Immature natural killer cell (primary cell): ENCODE measurements at places on chromosomes 3 and 15. TPM values are rescaled to one million over a fixed set of nuclear protein-coding genes. Genes with fewer than 3 reads are reported as not detected.

The HACD3 gene
- polyA plus RNA-seq = 26.0 TPM

The CILP gene
- not detected for polyA plus RNA-seq

The A4GNT gene
- polyA plus RNA-seq = not detected

The FOXB1 gene
- not detected for polyA plus RNA-seq

The LRRC3B gene
- polyA plus RNA-seq = not detected

The ZPLD1 gene
- polyA plus RNA-seq = not detected

The IL20RB gene
- polyA plus RNA-seq = 0.73 TPM

The SNTN gene
- polyA plus RNA-seq = not detected

DNA sequence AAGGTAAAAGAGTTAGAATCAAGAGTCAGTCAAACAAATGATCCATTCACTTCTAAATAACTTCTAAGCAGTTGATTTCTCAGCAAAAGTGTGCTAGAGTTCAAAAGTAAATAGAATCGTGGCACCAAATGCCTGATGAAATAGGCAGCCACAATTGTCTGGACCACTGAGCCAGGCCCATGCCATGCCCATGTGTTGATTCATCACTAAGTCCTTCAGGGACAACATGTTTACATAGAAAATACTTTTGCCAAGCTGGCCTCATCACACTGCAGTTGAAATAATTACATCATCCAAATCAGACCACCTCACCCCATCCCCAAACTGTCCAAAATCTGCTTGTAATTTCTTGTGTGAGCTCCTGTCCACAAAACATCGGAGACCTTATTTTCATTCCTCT is 216.3 kb downstream of the IGSF11 start:
- DNase-seq = no peak

DNA sequence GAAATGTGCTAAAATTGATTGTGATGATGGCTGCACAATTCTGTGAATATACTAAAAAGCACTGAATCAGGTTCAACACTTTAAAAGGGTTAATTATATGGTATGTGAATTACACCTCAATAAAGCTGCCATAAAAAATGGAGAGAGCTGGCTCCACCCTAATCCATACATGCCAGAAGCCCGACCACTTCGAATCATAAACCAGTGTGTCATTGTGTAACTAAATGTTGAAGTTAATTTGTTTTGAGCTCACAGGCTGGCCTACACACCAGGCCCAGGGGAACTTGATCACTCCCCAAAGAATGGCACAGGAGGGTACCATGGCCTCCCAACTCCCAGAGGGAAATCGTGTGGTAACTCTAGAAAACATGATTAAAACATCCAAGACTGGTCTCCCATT is 14.0 kb downstream of the PLCD1 start:
- DNase-seq = no peak

- DNase-seq = no peak
Measured at GRCh38 chr15:71812966-71813722, 2.8 kb downstream of the NR2E3 start.

DNA sequence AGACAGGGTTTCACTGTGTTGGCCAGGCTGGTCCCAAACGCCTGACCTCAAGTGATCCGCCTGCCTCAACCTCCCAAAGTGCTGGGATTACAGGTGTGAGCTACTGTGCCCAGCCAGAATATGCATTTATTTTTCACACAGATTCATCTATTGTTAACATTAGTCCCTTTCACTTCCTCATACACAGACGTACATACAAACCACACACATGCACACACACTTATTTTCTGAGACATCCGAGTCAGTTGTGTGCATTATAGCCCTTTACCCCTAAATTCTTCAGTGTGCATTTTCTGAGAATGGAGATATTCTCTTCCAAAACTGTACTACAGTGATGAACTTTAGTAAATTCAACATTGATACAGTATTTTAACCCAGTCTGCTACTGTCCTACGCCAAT is 15.0 kb upstream of the MEX3B start:
- no peak for DNase-seq

DNA sequence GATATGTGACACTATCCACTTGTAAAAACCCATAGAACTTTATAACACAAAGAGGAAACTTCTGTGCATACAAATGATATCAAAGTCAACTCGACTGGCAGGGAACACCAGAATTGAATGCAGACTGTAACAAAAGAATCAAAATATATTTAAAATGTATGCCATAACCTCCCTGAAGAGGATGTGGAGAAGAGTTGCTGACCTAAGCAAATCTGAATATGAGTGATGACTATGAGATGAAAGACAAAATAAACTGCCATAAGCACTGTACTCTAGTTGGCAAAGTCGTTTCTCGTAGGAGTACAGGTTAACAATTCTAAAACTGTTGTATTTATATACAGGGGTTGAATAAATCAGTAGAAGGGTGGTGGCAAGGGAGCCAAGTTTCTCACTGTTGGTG is 482.1 kb downstream of the OCA2 start:
- DNase-seq = no peak

GRCh38 chr3:84724877-84725276 is 233.9 kb upstream of the CADM2 start:
- DNase-seq = no peak

DNA sequence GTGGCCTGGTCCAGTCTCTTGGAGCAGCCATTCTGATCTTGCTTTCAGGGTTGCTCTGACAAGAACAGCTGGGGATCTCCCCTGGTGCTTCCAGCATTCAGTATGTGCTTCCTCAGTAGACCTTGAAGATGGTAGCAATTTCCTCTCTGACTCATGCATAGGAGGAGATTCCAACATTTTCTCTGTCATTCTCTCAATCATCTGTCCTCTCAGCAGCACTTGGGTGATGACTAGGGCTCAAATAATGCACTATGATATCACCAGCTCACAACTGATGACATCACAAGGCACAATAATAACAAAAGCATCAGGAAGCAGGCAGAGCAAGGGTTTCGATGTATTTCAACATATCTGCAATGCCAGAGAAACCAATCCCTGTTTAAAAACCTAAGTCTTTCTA is 52.7 kb downstream of the NFKBIZ start:
- DNase-seq = no peak

GRCh38 chr3:120062474-120062873 is 31.8 kb downstream of the GSK3B start:
- DNase-seq = no peak
